ENCODE measurements at places on chromosomes 16 and 17. TPM values are rescaled to one million over a fixed set of nuclear protein-coding genes. Genes with fewer than 3 reads are reported as not detected.

DNA sequence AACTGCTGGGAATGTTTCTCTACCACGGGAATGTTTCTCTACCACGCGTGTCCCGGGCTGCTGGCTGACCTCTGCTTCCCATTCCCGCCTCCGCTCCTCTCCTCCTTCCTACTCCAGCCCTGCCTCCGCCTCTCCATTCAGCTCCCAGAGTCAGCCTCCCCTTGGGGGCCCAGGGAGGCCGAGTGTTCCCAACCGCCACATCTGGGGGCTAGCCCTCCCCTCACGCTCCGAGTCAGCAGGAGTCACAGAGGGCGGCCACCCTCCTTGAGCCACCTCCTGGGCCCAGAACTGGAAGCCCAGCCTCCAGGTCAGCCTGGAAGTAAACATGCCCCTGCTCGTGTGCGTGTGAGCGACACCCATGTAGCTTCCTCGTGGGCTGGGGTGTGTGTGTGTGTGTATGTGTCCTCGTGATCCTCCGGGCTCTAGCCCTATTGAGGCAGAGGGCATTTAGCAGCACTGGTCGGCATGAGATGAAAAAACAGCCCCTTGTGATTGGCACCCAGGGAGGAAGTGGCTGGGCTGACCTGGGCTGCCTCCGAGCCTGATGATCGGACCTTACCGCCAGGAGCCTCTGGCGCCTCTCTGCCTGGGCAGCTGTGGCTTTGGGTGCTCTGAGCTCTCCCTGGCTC, 7.3 kb downstream of the CYGB start:
- H3K36me3 ChIP-seq = no peaks in the 10 kb centered on the region
- no peaks in the 10 kb centered on the region for H3K27me3 ChIP-seq
- DNase-seq = no peak
- no peak overlapping the region for H3K4me3 ChIP-seq

- H3K4me3 ChIP-seq = no peak overlapping the region
- H3K27me3 ChIP-seq = no peaks in the 10 kb centered on the region
- H3K4me1 ChIP-seq = no peaks in the 10 kb centered on the region
- H3K27ac ChIP-seq = no peak overlapping the region
- no peaks in the 10 kb centered on the region for H3K36me3 ChIP-seq
Measured at GRCh38 chr17:68125111-68125870, 89.8 kb downstream of the KPNA2 start.

DNA sequence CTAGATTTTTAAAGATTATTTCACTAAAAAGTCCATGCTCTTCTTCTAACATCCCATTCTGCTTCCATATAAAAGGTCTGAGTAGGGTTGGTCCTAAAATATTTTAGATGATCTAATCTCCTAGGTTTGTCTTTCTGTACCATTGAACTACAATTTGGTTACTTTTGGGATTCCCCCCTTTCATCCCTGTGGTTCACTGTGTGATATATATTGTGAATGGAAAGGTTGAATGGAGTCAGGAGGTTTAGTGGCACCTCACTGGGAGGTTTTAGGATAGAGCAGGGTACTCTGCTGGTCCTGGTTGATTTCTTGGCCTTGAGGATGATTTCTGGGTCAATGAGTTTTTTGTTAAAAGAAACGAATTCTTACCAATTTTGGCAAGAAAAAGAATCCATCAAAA, 29.5 kb downstream of the MAP2K6 start:
- DNase-seq = no peak
- H3K27me3 ChIP-seq = no peaks in the 10 kb centered on the region
- peaks cover 13% of the 10 kb centered on the region for H3K4me1 ChIP-seq
- no peak overlapping the region for H3K27ac ChIP-seq
- no peaks in the 10 kb centered on the region for H3K36me3 ChIP-seq

Gene NPIPA7
- 5.8 TPM for total RNA-seq

Gene ITGB4
- total RNA-seq = 272 TPM

Gene RNF213
- 101 TPM for total RNA-seq

- DNase-seq = peak; percentile 66
- peaks cover 3% of the 10 kb centered on the region for H3K4me1 ChIP-seq
- no peaks in the 10 kb centered on the region for H3K27me3 ChIP-seq
- no peaks in the 10 kb centered on the region for H3K36me3 ChIP-seq
Measured at GRCh38 chr16:56625943-56626654, 518 bp downstream of the MT1E start.

- no peak for DNase-seq
- H3K27ac ChIP-seq = no peak overlapping the region
- H3K36me3 ChIP-seq = no peaks in the 10 kb centered on the region
- peaks cover 14% of the 10 kb centered on the region for H3K4me1 ChIP-seq
Measured at GRCh38 chr17:81725439-81725838, 13.4 kb downstream of the SLC25A10 start.

Gene TLCD1
- 20.4 TPM for total RNA-seq

Gene SLC5A10
- not detected for total RNA-seq

Gene HSD17B1
- 0.88 TPM for total RNA-seq

- H3K27ac ChIP-seq = no peak overlapping the region
- no peak overlapping the region for H3K4me3 ChIP-seq
- H3K27me3 ChIP-seq = no peaks in the 10 kb centered on the region
- no peak for DNase-seq
- no peaks in the 10 kb centered on the region for H3K4me1 ChIP-seq
Measured at GRCh38 chr16:88965826-88966480, 11.1 kb downstream of the CBFA2T3 start.

GRCh38 chr16:8818504-8819270, 21.0 kb downstream of the PMM2 start:
- H3K4me1 ChIP-seq = no peaks in the 10 kb centered on the region
- H3K36me3 ChIP-seq = peaks cover 24% of the 10 kb centered on the region
- no peaks in the 10 kb centered on the region for H3K27me3 ChIP-seq
- DNase-seq = no peak
- H3K4me3 ChIP-seq = no peak overlapping the region

DNA sequence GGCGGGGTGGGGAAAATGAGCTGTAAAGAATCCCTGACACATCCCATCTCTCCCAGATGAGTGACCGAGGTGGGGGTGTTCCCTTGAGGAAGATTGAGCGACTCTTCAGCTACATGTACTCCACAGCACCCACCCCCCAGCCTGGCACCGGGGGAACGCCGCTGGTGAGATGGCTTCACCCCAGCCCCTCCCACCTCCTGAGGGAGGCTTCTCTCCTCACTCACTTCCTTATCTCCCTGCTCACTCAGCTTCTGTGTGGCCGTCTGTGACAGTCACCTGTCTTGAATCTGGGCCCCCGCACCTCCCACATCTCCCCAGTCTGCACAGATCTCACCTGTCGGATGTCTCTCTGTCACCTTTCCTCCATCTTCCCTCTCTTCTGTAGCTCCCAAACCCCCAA, 13.4 kb downstream of the PDK2 start:
- H3K4me3 ChIP-seq = no peak overlapping the region
- H3K36me3 ChIP-seq = no peaks in the 10 kb centered on the region
- no peak for DNase-seq
- no peaks in the 10 kb centered on the region for H3K27me3 ChIP-seq

DNA sequence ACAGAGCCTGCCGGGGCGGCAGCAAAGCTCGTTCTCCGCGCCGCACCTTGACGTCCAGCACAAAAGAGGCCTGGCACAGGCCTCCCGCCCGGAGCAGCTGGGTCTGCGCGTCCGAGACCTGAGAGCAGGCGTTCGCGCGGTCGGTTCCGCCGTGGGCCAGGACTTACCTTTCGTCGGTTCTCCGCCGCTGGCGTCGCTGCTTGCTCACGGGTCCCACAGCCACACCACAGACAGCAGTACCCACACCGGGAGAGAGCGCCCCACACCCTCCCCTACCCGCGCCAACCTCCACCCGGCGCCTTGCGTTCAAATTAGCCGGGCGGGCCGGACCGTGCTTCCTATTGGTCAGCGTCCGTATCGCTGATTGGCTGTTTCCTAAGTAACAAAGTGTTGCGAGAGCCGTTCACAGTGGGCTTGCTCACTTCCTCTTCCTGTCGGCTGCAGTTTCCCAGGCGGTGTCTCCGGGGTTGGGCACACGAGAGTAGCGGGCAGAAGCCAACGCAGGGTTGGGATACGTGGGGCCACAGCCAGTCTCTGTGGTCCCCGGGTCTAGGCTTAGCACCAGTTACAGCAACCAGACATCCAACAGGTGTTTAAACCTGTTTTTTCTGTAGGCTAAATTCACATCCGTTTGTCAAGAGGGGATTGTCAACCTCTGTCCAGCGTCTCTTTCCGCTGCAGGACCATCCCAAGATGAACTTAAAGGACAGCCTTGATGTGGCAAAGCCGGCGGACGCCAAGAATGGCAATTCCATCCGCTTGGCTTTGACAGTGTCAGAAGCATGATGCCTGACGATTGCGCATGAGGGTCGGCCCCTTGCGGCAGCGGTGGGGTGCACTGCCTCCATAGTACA, at the start of gene KIF18B:
KIF18B (minus strand) TSS at position 313 of the 854 bp plus-strand sequence. CDS start 11,429 bp downstream, outside the sequence.
- no peaks in the 10 kb centered on the region for H3K4me1 ChIP-seq
- peak within 1 kb of the TSS; percentile 78 for H3K4me3 ChIP-seq
- H3K27me3 ChIP-seq = no peaks in the 10 kb centered on the region
- H3K27ac ChIP-seq = no peak within 1 kb of the TSS
- peak; percentile 95 for DNase-seq

DNA sequence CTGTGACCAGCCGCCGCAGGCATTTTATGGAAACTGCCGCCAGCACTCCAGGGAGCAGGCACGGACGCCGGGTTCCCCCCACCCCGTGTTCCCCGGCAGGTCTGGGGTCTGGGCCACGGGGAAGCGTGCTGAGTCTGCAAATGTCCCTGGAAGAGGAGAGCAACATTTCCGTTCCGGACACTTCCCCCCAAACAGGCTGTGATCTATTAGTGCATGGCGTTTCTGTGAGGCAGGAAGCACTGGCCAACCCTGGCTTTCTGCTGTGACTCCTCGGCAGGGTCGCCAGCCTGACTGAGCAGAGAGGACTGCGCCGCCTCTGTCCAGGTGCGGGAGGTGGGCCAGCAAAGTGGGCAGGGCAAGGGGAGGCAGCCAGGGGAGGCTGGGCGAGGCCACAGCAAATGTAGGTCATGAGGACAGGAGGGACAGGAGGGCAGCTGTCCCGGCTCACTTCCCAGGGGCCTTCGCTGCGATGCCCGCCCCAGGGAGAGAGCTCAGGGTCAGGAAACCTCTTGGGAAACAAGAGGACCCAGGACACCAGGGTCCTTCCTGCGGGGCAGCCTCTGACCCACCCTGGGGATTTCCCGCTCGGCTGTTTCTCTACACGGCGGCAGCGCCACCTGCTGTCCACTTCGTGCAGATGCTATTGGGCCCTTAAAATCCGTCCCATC, 9.5 kb downstream of the FOXF1 start:
- H3K4me3 ChIP-seq = no peak overlapping the region
- no peaks in the 10 kb centered on the region for H3K36me3 ChIP-seq
- H3K27me3 ChIP-seq = peaks cover 30% of the 10 kb centered on the region
- no peaks in the 10 kb centered on the region for H3K4me1 ChIP-seq
- H3K27ac ChIP-seq = peak overlapping the region; percentile 18
- peak; percentile 57 for DNase-seq

GRCh38 chr16:22683730-22684573, 130.0 kb upstream of the HS3ST2 start:
- H3K36me3 ChIP-seq = no peaks in the 10 kb centered on the region
- no peak overlapping the region for H3K27ac ChIP-seq
- H3K4me3 ChIP-seq = no peak overlapping the region
- no peaks in the 10 kb centered on the region for H3K4me1 ChIP-seq
- no peaks in the 10 kb centered on the region for H3K27me3 ChIP-seq

DNA sequence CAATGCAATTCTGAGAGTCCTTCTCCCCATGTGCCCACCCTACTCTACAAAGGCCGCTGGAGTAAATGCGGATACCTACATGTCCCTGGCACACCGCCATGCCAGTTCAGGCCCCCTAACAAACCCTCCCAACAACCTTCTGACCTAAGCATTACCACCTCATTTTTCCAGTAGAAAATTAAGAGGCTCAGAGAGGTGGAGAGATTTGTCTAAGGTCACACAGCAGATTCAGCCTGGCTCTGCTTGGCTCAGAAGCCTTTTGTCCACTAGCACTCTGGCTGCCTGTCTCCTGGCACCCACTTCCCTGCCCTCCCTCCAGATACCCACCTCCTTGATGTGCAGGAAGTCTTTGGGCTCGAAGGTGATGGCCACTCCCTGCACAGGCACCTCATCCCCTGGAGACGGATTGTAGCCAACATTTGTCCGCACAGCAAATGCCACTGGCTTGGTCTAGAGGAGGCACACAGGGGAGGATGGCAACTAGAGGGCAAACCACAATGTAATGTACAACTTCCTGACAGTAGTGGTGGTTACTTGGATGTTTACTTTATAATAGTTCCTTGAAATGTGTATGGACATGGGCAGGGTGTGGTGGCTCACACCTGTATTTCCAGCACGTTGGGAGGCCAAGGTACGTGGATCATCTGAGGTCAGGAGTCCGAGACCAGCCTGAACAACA, 10.2 kb downstream of the CACNB1 start:
- peaks cover 5% of the 10 kb centered on the region for H3K4me1 ChIP-seq
- H3K36me3 ChIP-seq = no peaks in the 10 kb centered on the region
- H3K27ac ChIP-seq = peak overlapping the region; percentile 85

DNA sequence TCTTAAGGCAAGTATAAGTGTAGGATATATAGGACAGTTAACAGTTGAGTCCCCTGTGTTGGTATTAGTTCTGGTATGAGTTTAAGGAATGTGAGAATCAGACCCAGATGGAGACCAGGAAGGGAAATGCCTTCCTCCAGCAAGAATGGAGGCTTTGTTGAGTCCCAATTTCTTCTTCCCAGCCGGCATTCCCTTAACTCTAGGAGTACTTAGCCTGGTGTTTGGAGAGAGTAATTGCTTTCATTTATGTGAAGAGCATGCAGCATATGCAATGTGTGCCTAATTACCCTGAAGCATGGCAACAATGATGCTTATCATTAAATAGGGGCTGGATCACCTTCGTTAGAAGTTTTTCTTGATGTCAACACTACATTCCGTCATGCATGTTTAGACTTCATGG, 225.9 kb upstream of the XYLT1 start:
- no peak overlapping the region for H3K27ac ChIP-seq
- H3K4me1 ChIP-seq = no peaks in the 10 kb centered on the region
- no peaks in the 10 kb centered on the region for H3K36me3 ChIP-seq
- DNase-seq = no peak
- no peak overlapping the region for H3K4me3 ChIP-seq
- H3K27me3 ChIP-seq = no peaks in the 10 kb centered on the region

DNA sequence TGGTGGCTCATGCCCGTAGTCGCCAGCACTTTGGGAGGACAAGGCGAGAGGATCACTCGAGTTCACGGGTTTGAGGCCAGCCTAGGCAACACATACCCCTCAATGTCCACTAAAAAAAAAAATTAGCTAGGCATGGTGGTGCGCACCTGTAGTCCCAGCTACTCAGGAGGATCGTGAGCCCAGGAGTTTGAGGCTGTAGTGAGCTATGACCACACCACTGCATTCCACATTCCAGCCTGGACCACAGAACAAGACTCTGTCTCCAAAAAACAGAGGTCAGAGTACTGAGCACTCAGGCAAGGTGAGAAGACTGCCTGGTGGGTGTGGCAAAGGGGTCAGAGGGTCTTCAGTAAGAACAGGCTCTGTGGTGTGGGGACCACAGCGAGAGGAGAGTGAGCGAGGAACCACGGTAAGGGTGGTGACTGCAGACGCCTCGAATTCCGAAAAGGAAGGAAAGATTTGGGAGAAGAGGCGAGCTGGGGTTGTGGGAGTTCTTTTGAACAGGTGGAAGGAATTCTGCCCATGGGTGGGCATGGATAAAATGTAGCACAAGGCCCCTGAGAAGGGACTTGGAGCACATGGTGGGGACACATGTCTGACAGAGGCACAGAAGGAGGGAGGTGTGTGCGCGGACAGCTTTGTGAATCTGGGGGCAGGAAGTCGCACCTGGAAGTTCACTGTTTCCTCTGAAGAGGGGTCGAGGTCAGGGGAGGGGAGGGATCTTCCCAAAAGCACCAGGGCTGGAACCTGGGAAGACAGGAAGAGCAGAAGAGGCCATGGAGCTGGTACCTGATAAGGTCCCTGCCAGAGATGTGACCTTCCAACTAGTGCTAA, 134.6 kb downstream of the PARN start:
- no peaks in the 10 kb centered on the region for H3K4me1 ChIP-seq
- no peak overlapping the region for H3K27ac ChIP-seq
- no peak for DNase-seq
- H3K36me3 ChIP-seq = no peaks in the 10 kb centered on the region

Gene KRTAP9-2
- total RNA-seq = not detected

GRCh38 chr17:4853208-4853671, 20.1 kb downstream of the MINK1 start:
- H3K27me3 ChIP-seq = no peaks in the 10 kb centered on the region
- peaks cover 19% of the 10 kb centered on the region for H3K4me1 ChIP-seq
- DNase-seq = no peak

All from colonic mucosa (tissue), 4 donors.